ENCODE measurements at places on chromosomes 3 and 15.
A peak's percentile ranks its signal among the peaks of the same experiment; 100 is the strongest.

- DNase-seq: no peak
Observed at GRCh38 chr15:57655809-57656208, 50.7 kb upstream of the POLR2M start.

DNA sequence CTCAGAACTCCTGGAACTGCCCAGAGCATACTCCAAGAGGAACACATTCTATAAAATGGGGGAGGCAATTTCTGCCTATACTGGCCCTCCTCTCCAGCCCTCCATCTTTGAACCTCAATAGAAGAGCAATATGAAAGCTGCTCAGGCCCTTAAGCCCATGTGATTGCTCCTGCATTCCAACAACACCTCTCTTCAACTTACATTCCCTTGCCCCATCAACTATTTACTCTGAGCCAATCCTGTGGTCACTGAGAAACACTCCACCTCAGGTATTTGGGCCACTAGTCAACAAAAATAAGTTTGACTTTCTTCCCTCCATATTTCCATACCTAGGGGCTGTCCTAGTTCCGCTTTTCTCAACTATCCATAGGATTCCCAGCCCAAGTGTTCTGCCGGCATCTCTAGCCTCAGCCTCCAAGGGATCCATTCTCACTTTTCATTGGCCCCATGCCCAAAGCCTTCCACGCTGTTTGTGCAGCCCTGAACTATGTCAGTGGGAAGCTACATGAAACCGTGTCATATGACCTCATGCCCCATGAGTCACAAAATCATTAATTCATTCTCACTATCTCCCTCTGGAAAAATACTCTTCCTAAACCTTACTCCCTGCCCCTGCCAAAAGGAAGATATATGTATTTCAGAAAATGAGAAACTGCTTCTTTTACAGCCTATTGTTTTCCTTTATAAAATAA lies 61.6 kb downstream of the GJD2 start:
- no peak for DNase-seq

GRCh38 chr15:59394166-59394661 lies 21.5 kb upstream of the MYO1E start:
- no peak for DNase-seq

DNA sequence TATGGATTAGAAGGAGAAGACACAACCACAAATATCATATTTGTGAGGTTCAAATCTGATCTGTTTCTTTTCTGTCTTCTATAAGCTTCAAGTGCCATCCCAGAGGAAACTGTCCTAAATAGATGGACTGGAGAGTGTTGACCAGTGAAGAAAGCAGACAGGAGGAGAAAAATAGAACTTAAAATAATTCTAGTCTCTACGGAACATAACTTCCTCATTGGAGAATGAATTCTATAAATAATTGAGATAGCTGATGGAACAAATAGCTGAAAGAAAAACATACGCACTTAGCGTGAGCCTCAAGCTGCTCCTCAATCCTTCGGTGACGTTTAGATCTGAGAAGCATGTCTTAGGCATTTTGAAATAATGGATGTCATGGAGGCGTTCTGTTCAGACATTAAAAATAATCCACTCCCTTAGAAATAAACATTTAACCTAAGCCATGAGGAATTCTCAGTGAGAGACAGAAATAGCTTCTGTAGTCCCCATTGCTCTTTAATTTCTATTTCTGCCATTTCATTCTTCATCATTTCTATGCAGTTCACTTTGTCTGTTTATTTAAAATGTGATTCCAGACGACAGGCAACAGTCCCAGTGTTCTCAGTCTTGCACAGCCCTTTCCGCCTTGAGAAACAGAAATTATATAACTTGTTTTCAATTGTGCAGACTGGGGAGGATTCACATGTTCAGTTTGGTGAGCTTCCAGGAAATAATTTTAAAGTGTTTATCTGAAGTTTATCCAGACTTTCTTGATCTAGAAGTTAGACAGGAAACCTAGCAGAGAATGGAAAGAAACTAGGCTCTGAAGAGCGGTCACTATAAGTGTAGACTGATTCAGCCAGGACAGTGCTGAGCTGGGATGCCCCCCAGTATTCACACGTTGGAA lies 97.3 kb downstream of the NR1D2 start:
- no peak for DNase-seq

- peak; percentile 8 for DNase-seq
Observed at GRCh38 chr3:177551431-177551836, 354.2 kb upstream of the TBL1XR1 start.

- DNase-seq: peak; percentile 34
Observed at GRCh38 chr15:52103217-52104207, 9.1 kb downstream of the BCL2L10 start.

DNA sequence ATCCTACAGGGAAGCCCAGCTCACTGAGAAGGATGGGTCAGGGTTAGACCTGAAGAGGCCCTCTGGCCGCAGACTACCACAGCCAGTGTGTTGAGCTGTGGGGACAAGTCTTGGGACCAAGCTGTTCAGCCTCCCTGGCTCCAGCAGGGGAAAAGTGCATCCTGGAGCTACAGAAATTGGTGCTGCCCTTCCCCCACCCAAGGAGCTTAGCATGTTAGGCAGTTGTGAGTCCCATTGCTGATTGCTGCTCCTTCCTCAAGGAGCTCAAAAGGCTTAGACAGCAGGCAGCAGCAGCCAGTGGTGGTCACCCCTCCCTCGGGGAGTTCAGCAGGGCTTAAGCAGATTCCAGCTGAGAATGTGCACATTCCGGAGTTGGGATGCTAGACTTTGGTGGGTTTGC lies 165.6 kb downstream of the ATP8B4 start:
- DNase-seq: no peak

- DNase-seq: no peak
Observed at GRCh38 chr3:61257148-61257547, 5.9 kb upstream of the FHIT start.

GRCh38 chr15:77071305-77072223 lies 655 bp upstream of the TSPAN3 start:
- DNase-seq: no peak

- no peak for DNase-seq
Observed at GRCh38 chr15:67927501-67928168, 87.8 kb upstream of the RNU6-1 start.

DNA sequence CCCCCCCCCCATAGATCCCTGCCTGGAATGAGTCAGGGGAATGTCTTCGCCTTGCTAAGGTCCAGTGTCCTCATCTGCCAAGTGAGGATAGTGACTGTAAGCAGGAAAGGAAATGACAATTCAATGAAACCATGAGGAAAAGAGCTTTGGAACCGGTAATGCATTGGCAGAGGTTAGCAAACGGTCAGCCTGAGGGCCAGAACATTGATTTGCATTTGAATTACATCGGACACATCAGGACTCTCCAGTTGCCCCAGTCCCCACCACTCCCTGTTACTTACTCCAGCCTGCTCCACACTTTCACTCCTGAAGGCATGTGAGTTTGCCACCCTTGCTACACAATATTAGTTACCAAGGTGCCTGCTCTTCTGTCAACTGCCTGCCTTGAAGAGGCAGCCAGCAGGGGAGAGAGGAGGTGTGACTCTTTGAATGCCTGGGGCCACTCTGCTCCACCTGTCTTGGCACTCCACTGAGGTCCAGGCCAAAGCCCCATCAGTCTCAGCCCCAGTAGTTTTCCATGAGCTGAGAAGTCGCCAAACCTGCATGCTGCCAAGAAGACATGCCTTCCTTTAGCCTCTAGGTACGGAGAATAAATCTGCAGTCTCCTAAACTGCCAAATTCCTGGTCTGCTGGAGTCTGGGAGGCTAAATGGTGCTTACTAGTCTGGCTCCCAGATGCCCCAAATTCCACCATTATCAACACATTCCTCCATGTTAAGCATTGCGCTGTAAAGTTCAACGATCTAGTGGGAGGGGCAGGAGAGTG lies 191.7 kb upstream of the TLE3 start:
- no peak for DNase-seq

GRCh38 chr15:25093455-25094029 lies 138.8 kb downstream of the SNRPN start:
- DNase-seq: no peak

- no peak for DNase-seq
Observed at GRCh38 chr3:107347751-107348150, 29.5 kb upstream of the CCDC54 start.

DNA sequence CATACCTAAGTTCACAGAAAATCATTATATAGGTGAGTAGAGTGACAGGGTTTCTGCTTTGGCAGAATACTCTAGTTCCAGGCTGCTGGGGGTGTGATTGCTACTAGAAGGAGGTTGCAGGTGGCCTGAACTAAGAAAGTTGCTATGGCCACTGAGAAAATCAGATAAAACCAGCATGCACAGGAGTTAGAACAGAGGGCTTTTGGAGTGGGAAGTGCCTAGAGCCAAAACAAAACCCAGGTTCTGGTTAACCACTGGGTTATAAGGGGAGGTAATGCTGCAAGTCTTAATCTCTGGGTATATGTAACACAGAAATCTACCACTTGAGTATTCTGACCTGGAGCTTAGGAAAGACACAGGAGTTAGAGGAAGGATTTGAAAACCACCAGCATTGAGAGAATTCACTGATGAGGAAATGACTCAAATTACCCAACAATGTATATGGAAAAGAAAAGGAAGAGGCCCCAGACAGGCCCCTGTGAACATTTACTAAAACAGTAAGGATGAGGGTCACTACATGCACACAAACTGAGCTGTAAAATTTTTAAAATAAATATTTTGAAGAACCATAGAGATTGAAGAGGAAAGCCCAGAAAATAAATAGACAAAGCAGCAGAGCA lies 60.0 kb downstream of the PLOD2 start:
- no peak for DNase-seq

DNA sequence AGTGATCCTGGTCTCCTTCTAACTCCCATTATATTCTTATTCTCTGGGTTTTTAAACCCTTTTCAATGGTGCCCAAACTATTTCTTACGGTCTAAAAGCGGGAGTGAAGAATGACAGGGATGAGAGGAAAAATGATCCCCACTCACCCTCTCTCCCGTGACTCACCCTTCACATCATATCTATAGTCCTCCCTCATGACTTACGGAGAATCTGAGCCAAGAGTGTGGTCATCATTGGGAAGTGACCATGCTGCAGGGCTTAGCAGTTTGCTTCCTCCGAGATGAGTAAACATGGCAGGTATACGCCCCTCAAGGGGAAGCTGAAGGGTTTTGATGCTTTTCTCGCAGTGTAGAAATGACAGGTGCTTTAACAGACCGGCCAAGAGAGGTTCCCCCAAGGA lies 274.0 kb downstream of the RYR3 start:
- no peak for DNase-seq

- no peak for DNase-seq
Observed at GRCh38 chr15:52783191-52783829, 6.8 kb downstream of the ONECUT1 start.

DNA sequence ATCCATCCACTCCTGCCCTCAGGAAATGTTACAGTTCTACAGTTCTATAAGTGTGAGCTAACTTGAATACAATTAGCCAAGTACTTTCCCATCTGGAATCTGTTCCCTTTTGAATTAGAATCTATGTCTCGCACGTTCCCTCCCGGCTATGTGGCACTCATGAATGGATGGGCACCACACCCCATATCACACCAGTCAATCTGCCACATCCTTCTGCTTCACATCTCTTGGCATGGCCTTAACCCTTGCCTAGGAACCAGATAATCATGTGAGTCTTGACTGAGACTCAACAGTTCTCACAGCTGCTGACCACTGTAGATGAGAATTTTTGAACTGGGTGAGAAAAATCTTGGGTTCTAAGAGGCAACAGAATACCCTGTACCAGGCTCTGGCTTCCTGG lies 180.2 kb downstream of the TNIK start:
- DNase-seq: no peak

Measured in activated CD4-positive, alpha-beta T cell treated with anti-CD3 and anti-CD28 coated beads for 48 hours (primary cell).